ENCODE measurements at places on chromosomes 2 and 18. TPM values are rescaled to one million over a fixed set of nuclear protein-coding genes. Genes with fewer than 3 reads are reported as not detected.

DNA sequence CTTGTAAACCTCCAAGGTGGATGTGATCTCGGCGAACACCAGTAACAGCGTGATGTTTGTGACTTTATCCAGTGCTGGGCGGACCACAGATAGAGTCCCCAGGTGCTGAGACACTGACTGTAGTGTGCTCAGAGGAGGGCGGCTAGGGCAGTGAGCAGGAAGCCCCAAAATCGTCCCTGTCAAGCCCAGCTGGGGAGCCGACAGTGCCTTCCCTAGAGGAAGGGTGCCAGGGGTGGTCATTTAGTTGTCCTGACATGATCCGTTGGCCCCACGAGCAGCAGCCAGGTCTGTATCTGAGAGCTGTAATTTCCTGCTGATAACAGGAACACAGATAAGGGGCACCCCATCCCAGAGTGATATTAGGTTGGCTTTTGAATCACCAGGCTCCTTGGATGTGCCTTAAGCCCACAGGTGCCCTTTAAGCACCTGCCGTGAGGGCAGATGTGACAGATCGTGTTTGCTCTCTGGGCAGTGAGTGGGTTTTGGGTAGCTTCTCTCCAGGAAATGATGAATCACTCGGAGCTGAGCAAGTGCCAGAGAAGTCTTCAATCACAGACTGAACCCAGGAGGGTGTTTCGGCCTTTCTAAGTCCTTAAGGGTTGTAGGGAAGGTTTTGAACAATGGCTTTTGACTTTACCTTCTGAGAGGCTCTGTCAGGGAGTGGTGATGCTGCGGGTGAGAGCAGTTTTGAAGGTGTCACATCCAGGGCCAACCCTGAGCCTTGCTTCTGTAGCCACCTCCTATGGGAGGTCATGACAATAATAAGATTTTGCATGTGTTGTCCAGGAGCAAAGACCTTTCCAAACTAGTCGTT, 7.7 kb downstream of the LPIN1 start:
- peaks cover 16% of the 10 kb centered on the region for H3K36me3 ChIP-seq
- peak overlapping the region; percentile 70 for H3K4me3 ChIP-seq
- H3K27me3 ChIP-seq: no peaks in the 10 kb centered on the region
- H3K27ac ChIP-seq: peak overlapping the region; percentile 97
- DNase-seq: peak; percentile 88
- H3K4me1 ChIP-seq: peaks cover 94% of the 10 kb centered on the region

DNA sequence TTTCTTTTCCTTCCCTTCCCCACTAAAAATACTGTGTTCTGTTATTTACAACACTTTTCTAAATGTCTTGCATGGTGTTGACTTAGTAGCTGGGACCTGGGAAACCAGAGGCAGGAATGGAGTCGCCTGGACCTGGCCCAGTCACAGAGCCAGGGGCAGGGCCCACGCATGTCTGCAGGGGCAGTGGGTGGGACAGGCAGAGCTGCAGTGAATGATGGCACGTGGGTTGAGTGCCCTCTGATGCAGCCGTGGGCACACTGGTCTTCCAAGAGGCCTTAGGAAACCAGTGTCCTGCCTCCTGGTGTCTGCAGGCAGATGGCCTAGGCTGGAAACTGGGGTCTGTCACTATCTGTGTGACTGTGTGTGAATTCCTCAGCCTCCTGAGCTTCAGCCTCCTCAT, 46.8 kb downstream of the ARHGEF4 start:
- H3K27me3 ChIP-seq: peaks cover 3% of the 10 kb centered on the region
- DNase-seq: no peak
- no peak overlapping the region for H3K4me3 ChIP-seq
- no peaks in the 10 kb centered on the region for H3K36me3 ChIP-seq

DNA sequence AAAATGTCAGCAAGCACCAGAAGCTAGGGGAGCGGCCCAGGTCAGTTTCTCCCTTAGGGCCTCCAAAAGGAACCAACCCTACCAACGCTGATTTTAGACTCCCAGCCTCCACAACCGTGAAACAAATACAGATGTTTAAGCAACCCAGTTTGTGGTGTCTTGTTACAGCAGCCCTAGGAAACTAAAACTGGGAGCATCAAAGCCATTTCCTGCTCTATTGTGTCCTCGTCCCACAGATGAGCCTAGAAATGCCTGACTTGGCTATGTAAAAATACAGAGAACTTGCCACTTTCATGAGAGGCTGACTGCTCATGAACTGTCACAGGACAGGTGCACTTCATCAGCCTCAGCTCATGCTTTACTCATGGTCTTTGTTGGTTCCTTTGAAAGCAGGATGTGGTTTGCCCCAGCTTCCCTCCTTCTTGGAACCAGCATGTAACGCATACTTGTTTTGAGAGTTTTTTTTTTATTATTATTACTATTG, 97.6 kb upstream of the SLC39A10 start:
- H3K36me3 ChIP-seq: peaks cover 7% of the 10 kb centered on the region
- DNase-seq: peak; percentile 95
- H3K4me1 ChIP-seq: peaks cover 71% of the 10 kb centered on the region
- H3K27me3 ChIP-seq: no peaks in the 10 kb centered on the region

DNA sequence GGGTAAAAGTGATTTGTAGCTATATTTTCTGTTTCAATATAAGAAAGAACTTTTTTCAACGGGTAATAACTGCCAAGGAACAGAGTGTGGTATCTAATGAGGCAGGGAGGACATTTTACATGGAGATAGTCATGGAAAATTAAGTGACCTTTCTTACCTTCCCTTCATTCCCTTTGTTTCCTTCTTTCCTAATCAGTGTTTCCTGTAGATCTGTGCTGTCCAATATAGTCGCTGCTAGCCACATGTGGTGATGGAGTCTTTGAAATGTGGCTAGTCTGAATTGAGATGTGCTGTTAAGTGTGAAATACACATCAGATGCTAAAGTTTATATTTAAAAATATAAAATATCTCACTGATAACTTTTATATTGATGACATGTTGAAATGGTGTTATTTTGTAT, 81.8 kb downstream of the BABAM2 start:
- H3K27me3 ChIP-seq: no peaks in the 10 kb centered on the region
- no peak for DNase-seq
- H3K4me3 ChIP-seq: no peak overlapping the region
- peaks cover 18% of the 10 kb centered on the region for H3K4me1 ChIP-seq

GRCh38 chr2:186946896-186947467, 98.0 kb upstream of the ZSWIM2 start:
- no peak overlapping the region for H3K27ac ChIP-seq
- no peaks in the 10 kb centered on the region for H3K27me3 ChIP-seq
- H3K4me1 ChIP-seq: peaks cover 2% of the 10 kb centered on the region
- H3K4me3 ChIP-seq: no peak overlapping the region
- H3K36me3 ChIP-seq: no peaks in the 10 kb centered on the region

MRPS9 gene
- total RNA-seq: 45.3 TPM

SKOR2 gene
- total RNA-seq: not detected

ATP6V1C2 gene
- not detected for total RNA-seq

TUBA3E gene
- total RNA-seq: not detected

APCDD1 gene
- total RNA-seq: not detected
